ENCODE measurements at places on chromosomes 6 and 20.

DNA sequence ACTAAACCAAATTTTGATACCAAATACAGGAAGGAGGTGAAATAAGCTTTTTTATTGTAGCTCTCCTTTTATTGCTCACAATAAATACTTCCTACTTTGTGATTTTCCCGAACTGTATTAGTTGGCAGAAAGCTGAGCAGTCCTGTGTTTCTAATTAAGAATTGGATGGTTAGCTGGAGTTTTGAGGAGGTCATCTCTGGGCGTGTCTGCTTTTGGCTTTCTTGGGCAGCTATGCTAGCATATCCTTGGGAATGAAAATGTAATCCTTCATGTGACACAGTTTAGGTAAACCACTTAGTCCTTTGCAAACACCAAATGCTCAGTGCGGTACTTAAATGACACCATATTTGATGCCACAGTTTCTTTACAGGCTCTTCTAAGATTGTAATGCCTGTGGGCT is 67.5 kb downstream of the MTHFD1L start:
- DNase-seq = no peak

GRCh38 chr6:128724738-128725137 is 158.2 kb upstream of the LAMA2 start:
- peak; percentile 43 for DNase-seq

DNA sequence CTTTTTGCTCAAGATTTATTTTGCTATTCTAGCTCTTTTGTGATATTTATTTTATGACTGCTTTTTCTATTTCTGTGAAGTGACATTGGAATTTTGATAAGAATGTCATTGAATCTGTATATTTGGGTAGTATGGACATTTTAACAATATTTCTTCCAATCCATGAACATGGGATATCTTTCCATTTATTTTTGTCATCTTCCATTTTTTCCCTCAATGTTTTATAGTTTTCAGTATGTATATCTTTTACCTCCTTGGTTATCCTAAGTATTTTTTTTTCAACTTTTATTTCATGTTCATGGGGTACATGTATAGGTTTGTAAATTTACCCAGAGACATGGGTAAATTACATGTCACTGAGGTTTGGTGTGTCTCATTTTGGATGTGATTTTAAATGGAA is 74.1 kb upstream of the PREP start:
- DNase-seq = no peak

- DNase-seq = no peak
Observed at GRCh38 chr20:43746344-43747137, 19.7 kb upstream of the GTSF1L start.

- no peak for DNase-seq
Observed at GRCh38 chr6:20028562-20028961, 183.7 kb downstream of the MBOAT1 start.

GRCh38 chr6:90154755-90155470 is 141.7 kb downstream of the BACH2 start:
- no peak for DNase-seq

GRCh38 chr6:11384531-11385309 is 152.3 kb upstream of the NEDD9 start:
- peak; percentile 13 for DNase-seq

GRCh38 chr20:6355754-6356451 is 233.1 kb upstream of the FERMT1 start:
- DNase-seq = peak; percentile 44

GRCh38 chr6:11064836-11065235 is 20.7 kb upstream of the ELOVL2 start:
- no peak for DNase-seq

GRCh38 chr20:3763671-3764601 is 3.6 kb downstream of the ADISSP start:
- DNase-seq = no peak

DNA sequence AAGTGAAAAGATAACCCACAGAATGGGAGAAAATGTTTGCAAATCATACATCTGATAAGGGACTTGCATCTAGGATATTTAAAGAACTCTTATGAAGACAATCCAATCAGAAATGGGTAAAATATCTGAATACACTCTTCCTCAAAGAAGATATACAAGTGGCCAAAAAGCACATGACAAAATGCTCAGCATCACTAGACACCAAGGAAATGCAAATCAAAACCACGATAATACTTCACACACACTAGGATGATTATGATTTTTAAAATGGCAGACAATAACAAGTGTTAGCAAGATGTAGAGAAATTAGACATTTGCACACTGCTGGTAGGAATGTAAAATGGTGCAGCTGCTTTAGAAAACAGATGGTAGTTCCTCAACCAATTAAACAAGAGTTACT is 34.8 kb upstream of the SIRT5 start:
- DNase-seq = no peak

GRCh38 chr6:53250176-53251032 is 98.3 kb downstream of the ELOVL5 start:
- peak; percentile 68 for DNase-seq

GRCh38 chr6:142686507-142686887 is 258.5 kb downstream of the HIVEP2 start:
- no peak for DNase-seq

GRCh38 chr6:162140251-162140852 is 587.2 kb downstream of the PRKN start:
- DNase-seq = no peak

DNA sequence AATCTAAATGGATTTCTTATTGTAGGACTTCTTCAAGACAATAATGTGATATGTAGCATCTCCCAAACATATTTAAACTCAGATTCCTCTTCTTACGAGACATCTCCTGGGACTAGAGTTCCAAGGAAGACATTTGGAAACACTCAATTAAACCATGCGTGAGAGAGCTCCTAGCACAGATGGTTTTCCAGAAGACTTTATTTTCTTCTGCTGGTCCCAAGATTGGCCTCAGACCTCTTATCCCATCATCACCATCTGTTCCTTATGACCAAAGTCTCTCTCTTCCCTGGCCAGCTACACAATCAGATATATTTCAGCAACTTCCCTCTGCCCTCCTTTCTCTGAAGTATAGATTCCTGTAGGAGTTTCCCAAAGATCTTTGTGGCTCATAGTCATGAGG is 93.2 kb upstream of the JARID2 start:
- DNase-seq = no peak

DNA sequence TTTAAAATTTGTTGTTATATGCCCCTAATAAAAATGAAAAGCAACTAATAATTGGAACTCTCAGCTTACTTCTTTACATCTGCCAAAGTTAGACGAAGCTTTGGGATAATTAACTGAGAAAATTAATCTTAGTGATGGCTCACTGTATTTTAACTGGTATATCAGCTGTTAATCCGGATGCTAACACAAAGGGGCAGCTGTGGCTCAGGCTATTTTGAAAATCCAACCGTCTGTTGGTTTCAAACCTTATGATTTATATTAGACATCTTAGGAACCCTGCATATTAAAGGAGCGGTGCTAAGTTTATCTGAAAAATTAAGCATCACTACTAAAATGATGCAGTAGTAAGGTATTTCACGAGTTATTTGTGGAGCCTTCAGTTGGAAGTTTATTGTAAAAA is 96.6 kb downstream of the AKAP7 start:
- no peak for DNase-seq

DNA sequence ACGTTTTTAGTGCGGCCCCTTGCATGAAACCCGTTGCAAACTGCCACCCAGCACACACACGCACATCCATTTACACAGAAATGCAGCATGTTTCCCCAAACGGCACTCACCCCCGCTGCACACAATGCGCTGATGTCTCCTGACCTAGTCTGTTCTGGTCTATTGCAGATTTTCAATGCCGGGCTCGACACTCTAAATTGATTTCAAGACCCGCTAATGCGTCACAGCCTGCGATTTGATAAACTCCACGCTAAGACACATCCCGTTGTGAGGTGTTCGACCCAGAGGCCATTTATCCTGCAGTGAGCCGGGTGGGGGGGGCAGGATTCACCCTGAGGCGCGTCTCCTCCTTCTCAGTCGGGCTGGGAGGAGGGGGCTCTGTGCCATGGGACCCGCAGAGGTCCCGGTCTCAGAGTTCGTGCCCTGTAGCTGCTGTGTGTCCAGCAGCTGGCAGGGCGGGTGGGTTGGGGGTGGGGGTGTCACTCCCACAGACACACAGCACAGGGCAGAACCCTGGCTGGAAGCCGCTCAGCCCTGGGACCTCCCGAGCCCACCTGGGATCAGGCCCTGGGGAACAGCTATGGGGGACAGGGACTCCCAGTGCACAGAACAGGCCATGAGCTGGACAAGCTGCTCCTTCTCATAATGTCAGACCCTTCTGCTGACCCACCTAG is 367.9 kb downstream of the PREX1 start:
- no peak for DNase-seq

DNA sequence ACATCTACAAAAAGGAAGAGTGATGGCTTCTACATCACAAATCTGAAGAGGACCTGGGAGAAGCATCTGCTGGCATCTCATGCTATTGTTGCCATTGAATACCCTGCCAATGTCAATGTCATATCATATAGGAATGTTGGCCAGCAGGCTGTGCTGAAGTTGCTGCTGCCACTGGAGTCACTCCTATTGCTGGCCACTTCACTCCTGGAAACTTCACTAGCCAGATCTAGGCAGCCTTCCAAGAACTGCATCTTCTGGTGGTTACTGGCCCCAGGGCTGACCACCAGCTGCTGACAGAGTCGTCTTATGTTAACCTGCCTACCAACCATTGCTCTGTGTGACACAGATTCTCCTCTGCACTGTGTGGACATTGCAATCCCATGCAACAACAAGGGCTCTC is 111.8 kb downstream of the PERP start:
- peak; percentile 19 for DNase-seq

DNA sequence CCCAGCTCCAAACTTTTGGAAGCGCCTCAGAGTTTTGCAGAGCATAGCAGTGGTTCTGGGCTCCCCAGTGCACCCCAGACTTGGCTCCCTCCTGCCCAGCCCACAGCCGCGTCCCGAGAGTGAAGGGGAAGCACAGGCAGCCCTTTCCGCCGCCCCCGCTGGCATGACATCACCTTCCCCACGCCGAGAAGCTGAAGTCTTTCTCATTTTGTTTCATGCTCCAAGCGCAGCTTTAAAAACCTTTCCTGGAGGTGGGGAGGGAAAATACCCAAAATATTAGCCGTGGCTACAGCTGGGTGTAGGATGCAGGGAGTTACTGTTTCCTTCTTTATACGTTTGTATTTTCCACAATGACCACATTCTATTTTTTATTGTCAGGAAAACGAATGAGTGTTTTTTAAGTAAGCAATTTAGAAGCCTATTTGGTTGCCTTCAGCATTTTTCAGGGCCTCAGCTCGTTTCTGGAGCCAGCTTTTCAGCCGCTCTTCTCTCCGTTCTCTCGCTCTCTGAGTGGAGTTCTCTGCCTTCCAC is 72.9 kb downstream of the SNX5 start:
- DNase-seq = peak; percentile 58

- DNase-seq = peak; percentile 32
Observed at GRCh38 chr6:18262702-18263417, 1.5 kb downstream of the DEK start.

- peak; percentile 83 for DNase-seq
Observed at GRCh38 chr6:14059791-14060436, 57.7 kb upstream of the CD83 start.

- no peak for DNase-seq
Observed at GRCh38 chr6:40347571-40348011, 239.6 kb downstream of the LRFN2 start.

- no peak for DNase-seq
Observed at GRCh38 chr6:10583509-10583901, 62.4 kb downstream of the GCNT2 start.

GRCh38 chr6:71181565-71181964 is 107.0 kb upstream of the OGFRL1 start:
- peak; percentile 95 for DNase-seq

GRCh38 chr6:45450132-45450531 is 72.4 kb upstream of the SUPT3H start:
- no peak for DNase-seq

DNA sequence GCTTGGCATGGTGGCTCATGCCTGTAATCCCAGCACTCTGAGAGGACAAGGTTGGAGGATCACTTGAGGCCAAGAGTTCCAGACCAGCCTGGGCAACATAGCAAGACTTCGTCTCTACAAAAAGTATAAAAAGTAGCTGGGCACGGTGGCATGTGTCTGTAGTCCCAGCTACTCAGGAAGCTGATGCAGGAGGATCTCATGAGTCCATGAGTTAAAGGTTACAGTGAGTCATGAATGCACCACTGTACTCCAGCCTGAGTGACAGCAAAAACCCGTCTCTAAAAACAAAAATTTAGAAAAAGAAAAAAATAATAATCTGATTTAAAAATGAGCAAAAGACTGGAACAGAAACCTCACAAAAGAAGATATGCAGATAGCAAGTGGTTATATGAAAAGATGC is 279.7 kb downstream of the RNGTT start:
- DNase-seq = peak; percentile 7

- no peak for DNase-seq
Observed at GRCh38 chr6:42251500-42251899, 33.8 kb upstream of the MRPS10 start.

DNA sequence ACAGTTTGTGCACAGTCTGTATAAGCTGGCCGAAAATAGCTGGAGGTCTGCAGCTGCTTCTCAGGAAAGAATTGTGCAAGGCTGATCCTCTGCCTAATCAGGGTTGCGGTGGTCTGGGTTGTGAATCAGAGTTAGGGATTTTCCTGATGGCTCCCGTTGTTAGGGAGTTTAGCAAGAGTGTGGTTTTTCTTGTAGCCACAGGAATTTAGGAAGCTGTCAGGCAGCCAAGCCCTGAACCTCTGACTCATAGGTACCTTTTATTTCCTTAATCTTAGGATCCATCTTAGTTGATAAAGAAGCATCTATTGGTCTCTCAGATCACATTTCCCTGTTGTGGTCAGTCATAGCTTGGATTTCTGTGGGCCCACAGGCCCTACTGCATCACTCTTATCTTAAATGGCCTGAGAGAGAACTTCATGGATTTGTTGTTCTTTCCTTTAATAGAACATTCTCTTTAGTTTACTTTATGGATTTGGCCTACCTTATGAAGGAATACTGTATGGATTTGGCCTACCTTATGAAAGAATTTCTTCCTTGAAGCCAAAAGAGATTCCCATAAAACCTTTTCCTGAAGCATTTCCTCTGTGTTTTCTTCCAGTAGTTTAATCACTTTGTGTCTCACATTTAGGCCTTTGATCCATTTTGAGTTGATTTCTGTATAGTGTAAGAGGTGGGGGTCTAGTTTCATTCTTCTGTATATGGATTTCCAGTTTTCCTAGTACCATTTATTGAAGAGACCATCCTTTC is 10.3 kb downstream of the KIF25 start:
- peak; percentile 98 for DNase-seq

GRCh38 chr6:170231293-170232185 is 59.3 kb downstream of the DLL1 start:
- peak; percentile 43 for DNase-seq
